ENCODE measurements at places on chromosomes 16 and 17.

DNA sequence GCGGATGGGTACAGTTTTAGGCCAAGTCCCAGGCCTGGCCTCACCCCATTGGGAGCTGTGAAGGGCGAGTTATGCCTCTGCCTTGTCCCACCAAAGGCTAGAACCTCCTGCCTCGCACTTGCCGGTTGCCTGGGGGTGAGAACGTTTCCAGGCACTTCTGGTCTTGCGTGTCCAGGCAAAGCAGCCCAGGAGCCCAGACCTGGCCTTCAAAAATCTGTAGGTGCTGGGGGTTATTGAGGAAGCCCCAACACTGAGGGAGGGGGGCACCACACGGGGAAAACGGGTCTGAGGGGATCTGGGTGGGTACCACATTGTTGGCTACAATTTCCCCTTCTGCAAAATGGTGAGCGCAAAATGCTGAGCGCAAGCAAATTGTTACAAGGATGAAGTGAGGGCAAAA lies 12.2 kb upstream of the ATP2C2 start:
- no peak for DNase-seq

DNA sequence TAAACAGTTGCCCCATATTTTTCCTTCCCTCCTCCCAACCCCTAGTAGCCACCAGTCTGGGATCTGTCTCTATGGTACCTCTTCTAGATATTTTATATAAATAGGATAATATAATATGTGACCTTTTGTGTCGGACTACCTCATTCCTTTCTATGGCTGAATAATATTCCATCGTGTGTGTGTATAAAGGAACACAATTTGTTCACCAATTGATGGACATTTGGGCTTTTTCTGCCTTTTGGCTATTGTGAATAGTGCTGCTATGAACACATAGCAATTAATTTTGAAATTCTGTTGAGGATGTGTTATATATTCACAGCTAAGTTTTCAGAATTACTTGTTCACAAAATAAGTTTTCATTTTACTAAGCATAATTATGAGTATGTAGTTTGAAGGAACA lies 2.5 kb downstream of the NFATC3 start:
- DNase-seq = no peak

- DNase-seq = peak; percentile 97
Measured at GRCh38 chr16:14285513-14286367, 214.6 kb downstream of the MRTFB start.

DNA sequence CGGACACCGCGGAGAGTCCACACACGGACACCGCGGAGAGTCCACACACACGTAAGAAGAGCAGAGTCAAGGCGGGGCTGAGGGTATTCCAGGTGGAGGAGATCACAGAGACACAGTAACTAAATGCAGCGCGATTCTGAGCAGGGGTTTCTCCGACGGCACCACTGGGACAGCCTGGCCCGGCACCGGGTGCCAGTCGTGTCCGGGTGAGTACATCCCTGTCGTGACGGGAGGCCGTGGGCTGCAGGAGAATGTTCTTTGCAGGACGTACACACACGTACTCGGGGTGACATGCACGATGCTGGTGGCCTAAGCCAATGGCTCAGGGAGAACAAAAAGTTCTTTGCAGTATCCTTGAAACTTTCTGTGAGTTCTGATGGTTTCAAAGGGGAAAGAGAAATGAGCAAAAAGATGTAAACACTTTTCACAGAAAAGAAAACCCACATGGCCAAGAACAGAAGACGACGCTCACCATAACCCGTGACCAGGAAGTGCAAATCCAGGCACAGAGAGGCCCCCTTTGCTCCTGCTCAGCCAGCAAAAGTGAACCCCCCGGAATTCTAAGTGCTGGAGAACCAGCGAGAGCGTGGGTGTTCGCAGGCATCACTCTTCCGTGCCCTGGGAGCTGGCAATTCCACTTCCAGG lies 53.7 kb upstream of the METRNL start:
- no peak for DNase-seq

- no peak for DNase-seq
Measured at GRCh38 chr16:88939972-88940861, 36.8 kb downstream of the CBFA2T3 start.

- no peak for DNase-seq
Measured at GRCh38 chr17:38609280-38610031, 3.7 kb upstream of the SRCIN1 start.
